ENCODE measurements at places on chromosomes 12 and 14.

DNA sequence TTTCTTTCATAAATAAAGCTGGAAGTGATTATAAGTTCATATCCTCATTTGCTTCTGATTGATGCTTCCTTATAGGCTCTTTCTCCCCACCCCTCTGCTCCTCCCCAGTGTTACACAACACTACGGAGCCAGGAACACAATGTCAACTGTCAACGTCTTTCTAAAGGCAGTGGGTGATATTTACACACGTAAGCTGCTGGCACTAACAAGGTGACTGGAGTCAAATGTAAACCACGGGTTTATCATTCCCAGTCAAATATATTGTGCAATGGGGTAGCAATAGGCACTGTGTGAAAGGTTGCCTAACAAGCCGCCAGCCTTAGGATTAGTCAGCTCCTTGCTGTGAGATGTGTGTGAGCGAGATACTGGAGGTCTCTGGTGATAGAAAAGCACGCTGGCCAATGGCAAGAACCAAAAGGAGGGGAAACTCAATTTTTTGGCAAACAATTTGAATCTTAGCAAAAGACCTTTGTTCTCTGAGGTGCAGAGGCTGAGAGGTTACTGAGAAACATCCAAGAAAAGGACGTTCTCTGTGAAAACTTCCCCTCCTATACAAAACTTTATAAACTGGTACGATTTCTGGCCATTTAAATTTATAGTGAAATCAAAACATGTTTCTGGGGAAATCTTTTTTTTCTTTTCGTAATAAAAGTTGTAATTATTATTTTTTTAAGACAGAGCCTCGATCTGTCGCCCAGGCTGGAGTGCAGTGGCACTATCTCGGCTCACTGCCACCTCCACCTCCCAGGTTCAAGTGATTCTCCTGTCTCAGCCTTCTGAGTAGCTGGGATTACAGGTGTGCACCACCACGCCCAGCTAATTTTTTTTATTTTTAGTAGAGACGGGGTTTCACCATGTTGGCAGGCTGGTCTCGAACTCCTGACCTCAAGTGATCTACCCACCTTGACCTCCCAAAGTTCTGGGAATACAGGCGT, 22.3 kb upstream of the HECTD1 start:
- no peak for DNase-seq

DNA sequence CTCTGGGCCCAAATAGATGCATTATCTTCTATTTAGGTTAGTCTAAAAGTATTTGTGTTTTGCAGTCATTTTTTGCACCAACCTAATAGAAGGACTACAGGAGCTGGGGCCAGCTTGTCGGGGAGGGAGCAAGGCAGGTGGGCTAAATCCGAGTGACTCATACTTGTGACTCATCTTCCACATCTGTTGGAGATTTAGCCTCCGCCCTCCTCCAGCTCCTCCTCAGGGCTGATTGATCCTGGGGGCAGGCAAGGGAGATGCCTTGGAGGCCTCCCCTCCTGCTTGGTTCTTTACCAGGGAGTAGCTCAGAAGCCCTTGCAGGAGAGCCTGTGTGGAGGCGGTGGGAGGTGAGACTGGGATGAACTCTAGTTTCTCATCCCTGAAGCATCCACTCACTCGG, 27.9 kb downstream of the RHOF start:
- no peak for DNase-seq

- DNase-seq, result peak; percentile 13
These were observed 481.8 kb downstream of the TMEM117 start for GRCh38 chr12:44317651-44318126.

DNA sequence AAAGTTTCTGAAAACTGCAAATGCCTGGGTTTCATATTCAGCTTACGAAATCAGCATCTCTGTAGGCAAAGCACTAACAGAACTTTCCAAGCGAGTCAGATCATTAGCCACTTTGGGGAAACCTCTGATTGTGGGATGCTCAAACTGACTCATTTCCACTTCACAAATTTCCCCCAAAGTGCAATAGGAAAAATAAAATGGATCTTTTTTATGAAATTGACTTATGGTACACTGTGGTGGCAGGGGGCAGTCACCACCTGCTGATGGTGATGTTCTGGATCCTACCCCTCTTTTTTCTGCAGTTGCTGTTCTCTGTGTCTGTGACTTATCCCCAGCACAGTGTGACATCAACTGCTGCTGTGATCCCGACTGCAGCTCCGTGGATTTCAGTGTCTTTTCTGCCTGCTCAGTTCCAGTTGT, 5.6 kb downstream of the TCTN1 start:
- no peak for DNase-seq

DNA sequence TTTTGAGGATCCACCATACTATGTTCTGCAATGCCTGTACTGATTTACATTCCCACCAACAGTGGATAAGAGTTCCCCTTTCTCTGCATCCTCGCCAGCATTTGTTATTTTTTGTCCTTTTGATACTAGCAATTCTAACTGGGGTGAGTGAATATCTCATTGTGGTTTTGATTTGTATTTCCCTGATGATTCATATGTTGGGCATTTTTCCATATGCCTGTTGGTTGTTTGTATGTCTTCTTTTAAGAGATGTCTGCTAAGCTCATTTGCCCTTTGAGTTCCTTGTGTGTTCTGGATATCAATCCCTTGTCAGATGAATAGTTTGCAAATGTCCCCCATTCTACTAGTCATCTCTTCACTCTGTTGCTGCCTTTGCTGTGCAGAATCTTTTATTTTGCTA, 49.0 kb upstream of the MSRB3 start:
- no peak for DNase-seq

GRCh38 chr12:109268896-109269295, 40.2 kb downstream of the FOXN4 start:
- DNase-seq, result no peak

- peak; percentile 12 for DNase-seq
These were observed 275.7 kb upstream of the CRY1 start for GRCh38 chr12:107369006-107369405.

DNA sequence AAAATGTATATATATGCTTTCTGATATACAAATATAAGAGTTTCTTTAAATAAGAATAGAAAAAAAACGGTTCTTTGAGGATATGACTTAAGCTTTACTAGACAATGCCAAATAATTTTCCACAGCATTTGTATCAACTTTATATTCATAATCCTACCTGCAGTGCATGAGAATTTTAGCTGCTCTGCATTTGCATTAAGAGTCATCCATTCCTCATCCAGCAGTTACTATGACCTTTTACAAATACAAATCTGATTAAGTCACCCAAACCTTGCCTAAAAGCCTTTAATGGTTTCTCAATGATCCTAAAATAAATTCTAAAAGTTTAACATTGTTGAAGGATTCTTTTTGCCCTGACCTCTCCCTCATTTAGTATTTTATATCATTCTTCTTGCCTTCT, 116.5 kb downstream of the MGAT4C start:
- no peak for DNase-seq

GRCh38 chr12:14828892-14829291, 14.4 kb downstream of the ART4 start:
- no peak for DNase-seq

DNA sequence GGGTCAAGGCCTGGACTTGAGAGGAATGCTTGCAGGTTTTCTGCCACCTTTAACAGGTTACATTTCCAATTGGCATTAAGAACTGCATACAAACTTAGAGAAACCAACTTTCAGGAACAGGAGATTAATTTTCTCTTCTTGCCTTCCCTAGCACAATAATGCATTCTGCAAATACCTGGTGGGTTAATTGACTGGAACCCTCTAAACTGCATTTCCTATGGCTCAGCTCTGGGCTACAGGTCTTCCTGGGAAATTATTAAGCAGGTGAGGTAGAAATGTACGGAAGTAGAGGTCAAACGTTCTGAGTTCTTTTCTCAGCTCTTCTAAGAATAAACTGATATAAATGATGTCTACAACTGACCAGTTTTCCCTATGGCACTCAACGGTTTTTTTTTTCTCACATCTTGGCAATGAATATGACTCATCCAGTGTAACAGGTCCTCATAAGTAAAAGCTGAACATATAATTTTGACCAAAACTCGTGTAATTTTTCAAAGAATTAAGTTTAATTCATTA, 144.9 kb upstream of the PELI2 start:
- DNase-seq, result no peak

DNA sequence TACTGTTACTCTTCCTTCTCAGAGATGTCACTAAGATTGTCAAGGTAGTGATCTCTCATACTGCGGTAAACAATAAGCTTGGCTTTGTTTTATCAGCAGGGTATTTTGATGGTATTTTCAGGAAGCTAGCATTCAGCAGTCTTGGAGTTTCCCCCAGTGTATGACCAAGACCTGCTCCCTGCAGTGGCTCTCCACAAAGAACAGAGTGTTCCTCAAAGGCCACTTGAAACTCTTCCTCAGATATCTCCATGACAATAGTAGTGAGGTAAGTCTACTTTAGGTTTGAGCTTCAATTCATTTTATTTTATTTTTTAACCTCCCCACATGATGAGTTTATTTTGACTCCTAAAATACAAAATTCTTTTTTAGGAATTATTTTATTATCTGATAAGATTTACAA, 74.0 kb upstream of the G2E3 start:
- no peak for DNase-seq

- no peak for DNase-seq
These were observed 1.8 kb upstream of the AKT1 start for GRCh38 chr14:104797115-104798044.

DNA sequence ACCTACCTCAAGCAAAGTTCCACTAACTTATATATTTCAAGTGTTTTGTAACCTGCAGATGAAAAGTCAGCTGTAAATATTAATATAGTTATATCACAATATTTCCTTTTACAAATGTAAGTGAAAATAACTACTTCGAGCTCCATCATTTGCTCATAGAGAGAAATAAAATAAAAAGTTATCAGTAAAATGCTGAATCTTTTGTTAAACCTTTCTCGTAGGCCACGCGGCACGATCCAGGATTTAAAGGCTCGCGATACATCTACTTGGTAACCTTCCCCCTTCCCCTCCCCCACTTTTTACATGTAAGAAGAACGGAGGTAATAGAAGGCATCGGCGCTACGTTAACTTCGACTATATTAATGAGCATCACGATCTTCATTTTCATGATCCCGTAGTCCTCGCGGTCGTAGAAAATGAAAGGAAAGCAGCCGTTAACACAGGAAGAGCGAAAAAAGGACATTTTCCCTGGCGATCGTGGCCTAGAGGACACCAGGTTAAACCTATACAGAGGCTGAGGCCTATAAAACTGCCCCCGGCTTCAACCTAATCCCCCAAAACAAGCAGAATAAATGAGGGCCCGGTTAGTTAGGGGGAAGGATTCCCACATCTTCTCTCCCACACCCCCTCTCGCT, 508 bp downstream of the HNRNPC start:
- DNase-seq, result peak; percentile 58

- no peak for DNase-seq
These were observed 212.6 kb downstream of the PTPRO start for GRCh38 chr12:15534874-15535273.

DNA sequence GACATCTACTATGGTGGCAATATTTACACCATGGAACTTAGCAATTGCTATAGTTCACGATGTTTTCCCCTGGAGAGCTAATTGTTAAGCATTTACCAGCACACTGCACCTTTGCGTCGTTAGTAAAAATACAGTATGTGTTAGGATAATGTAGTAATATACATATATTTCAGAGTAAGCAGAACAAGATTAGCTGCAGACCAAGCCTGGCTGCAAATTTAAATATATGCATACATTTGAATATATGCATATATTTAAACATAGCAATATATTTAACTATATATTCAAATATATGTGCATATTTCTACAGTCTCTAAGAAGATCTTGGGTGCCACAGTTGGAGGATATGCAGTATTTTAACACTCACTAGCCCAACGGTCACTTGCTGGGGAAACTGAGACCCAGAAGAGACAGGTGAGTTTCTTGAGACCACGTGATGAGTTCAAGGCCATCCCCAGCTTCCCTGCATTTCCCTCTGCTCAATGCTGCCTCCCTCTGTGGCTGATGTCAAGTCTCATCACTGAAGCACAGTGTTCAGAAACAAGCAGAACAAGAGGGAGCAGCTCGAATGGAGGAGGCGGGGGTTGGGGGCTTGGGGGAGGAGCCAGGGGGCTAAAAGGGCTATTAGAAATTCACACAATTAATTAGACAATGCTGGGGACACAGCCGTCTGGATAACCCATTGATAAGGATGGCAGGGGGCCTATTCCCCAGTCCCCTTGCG, 708.0 kb downstream of the MED13L start:
- no peak for DNase-seq

- DNase-seq, result no peak
These were observed 56.2 kb downstream of the DUSP16 start for GRCh38 chr12:12506496-12506890.

- DNase-seq, result no peak
These were observed 59.4 kb upstream of the VSX2 start for GRCh38 chr14:74179856-74180255.

DNA sequence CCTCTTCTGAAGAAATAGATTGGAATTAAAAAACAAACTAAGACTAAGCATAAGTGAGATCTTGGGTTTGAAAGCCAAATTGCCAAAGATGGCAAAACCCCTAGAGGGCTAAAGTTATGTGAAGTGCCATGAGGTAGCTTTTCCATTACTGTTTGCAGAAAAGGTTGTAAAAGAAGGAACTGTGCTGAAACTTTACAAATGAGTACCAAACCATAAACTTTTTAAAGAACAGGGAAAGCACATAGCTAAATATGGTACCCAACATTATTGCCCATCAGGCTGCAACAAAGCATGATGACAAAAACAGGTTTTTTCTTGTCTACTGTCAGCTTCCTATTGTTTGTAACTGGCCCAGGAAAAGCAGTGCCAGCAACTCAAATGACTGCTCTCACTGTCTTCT, 224.2 kb downstream of the RAD51B start:
- no peak for DNase-seq

DNA sequence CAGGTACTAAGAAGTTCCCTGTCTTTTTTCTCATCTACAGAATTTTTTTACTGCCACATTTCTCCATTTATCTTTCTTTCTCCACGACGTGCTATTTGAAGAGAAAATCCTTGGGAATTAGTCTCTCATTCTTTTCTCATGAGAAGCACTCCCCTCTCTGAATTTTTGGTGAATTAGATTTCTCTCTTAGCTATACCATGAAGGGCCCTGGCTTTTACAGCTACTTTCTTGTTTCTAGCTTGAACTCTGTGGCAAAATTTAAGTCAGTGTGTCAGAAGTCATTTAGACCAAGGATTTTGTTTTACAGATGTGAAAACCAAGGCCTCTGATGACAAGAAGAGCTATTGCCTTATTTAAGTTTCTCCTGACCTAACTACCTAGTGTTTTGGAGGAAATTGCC, 213.1 kb downstream of the AEBP2 start:
- no peak for DNase-seq

DNA sequence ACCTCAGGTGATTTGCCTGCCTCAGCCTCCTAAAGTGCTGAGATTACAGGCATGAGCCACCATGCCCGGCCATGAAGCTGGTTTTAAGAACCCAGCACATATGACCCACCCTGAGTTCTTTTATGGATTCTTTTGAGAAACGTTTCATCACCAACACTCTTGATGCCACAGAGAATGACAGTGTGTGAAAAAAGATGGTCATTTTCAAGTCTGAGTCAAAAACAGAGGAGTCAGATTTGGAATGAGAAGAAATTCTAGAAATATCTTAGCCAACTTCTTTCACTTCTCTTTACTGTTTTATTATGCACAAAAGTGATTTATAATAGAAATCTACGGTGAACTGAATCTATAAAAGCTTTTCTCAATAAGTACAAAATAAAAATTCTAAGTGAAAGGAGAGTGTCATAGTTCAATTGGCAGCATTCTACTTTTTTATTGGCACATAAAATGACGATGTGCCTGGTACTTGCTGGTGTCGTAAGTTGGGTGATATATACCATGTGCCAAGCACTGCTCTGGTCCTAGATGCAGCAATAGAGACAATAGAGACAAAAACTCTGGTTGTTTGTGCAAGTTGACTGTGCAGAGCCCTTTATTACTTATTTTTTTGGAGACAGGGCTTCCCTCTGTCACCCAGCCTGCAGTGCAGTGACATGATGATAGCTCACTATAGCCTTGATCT, 33.9 kb downstream of the CCDC177 start:
- no peak for DNase-seq
